ENCODE measurements at places on chromosomes 6 and 20. TPM values are rescaled to one million over a fixed set of nuclear protein-coding genes. Genes with fewer than 3 reads are reported as not detected.

DNA sequence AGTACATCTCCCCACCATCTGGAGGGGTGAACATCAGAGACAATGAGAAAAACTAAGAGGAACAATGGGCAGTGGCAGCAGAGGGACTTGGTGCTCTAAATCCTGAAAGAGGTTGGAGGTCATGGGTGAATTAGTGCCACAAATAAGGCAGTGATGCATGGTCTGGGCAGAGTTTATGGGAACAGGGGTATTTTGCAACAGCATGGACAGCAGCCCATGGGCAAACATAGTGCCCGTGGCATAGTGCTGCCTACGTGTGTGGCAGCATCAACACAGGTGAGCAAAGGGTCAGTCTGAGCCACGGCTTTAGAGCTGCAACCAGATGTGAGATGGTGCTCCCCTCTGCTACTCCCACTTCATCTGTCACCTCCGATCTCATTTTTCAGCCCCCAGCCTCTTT, 459.1 kb upstream of the CITED2 start:
- DNase-seq, result no peak

GRCh38 chr6:107690643-107691061, 133.5 kb downstream of the SCML4 start:
- no peak for DNase-seq

GRCh38 chr6:63964366-63964765, 328.8 kb downstream of the PHF3 start:
- DNase-seq, result no peak

DNA sequence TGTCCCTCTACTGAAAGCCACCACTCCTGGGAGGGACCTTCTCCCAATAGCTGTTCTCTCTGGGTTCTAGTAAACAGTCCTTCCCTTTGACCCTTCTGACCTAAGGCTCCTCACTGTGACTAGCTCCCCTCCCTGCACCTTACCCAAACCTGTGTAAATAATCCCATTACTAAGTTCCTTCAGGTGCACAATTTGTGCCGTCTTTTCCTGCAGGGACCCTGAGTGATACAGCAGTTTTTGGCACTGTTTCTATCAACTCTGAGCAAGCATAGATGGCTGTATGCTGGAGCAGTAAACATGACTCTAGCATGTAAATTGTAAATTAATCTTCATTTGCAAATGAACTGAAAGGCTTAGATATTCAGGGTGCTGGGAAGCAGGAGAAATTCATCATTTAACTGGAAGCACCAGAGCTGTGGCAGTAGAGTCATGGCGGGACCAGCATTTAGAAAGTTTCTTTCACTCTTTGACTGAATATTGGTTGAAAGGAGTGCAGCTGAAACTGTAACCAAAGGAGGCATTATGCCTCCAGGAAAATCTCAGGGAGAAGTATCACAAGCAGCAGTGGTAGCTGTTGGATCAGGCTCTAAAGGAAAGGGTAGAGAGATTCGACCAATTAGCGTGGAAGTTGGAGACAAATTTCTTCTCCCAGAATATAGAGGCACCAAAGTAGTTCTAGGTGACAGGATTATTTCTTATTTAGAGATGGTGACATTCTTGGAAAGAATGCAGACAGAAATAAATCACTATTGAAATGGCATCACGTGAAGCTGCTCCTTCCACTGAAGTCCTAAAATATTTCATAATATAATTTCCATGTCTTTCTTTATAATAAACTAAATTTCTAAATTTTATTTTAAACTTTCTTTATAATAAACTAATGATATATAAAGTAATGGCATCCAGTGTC, 117.8 kb downstream of the TCP11 start:
- no peak for DNase-seq

DNA sequence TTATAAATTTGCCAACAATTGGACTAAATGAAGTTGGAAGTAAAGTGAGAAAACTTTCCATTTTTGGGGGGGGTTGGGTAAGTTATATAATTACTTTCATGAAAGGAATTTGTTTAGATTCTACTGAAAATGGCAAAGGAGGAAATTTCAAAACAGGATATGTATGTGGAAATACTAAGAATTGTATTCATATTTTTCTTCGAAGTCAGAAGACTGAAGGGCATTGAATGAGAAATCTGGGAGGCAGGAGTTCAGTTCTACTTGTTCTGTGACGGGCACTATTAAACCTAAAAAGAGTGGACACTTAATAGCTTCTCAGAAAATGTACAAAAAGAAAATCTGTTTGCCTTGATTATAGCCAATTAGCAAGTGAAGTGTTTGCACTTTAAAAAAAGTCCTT, 114.7 kb downstream of the PRIM2 start:
- no peak for DNase-seq

DNA sequence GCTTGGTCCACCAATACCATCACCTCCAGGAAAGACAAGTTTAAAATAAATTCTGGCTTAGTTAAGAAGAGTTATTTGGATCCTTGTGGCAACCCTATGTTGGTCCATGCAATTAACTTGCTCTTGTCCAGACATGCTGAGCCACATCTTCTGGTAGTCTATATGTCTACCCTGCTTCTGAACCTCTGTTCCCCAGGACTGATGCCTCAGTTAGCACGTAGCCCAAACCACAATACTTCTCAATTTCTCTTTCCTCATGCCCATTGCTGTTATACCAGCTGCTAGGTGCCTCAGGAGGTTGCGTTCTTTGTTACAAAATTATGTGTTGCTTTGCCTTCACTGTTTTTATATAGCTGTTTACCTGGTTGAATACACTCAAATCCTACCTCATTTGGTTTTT, 116.4 kb upstream of the KCNQ5 start:
- DNase-seq, result peak; percentile 23

NT5E gene
- total RNA-seq, result 74.2 TPM

DNA sequence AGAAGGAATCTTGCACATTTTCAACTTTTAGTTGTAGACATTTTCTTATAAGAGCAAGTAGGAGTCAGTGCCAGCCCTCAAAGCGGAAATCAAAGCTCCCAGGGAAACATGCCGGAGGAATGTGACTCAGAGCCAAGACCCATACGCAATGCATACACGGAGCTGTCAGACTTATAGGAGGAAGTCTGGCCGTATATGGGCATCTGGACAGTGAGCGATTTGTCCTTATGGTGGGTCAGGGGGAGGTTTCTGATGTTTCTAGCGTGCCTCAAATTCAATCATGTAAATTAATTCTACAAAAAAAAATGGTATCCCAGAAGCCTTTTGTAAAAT, 3.6 kb upstream of the CCN2 start:
- DNase-seq, result peak; percentile 76

DNA sequence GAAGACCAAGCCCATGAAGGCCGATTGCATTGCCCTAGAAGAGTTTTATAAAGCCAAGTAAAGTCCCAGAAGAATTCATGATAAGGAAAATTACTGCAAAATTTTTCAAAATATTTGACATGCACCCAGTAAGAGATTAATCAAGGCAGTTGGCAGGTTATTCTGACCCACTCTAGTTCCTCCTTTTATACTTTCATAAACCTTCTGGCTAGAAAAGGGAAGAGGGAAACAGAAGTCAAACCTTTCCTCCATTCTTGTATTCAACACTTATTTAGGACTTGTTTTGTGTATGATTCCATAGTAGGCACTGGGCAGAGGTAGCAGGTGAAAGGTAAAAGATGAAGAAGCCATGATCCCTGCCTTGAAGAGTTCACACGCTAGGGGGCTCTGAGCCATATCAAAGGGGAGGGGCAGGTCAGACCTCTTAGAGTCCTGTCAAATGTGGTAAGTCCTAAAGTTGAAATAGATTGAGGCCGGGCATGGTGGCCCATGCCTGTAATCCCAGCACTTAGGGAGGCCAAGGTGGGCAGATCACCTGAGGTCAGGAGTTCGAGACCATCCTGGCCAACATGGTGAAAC, 85.4 kb downstream of the NDUFAF5 start:
- DNase-seq, result no peak

GRCh38 chr6:5081955-5082354, 3.2 kb upstream of the PPP1R3G start:
- DNase-seq, result peak; percentile 13

Data from mammary epithelial cell (primary cell).